Parietal lobe (tissue), 2 donors: ENCODE measurements at places on chromosomes 11 and 22. TPM values are rescaled to one million over a fixed set of nuclear protein-coding genes. Genes with fewer than 3 reads are reported as not detected.

The GLYAT gene
- total RNA-seq: not detected

The DMC1 gene
- 4.1 TPM for total RNA-seq

The KCNJ11 gene
- 12.2 TPM for total RNA-seq

The ACR gene
- total RNA-seq: not detected

The ATP6V1E1 gene
- total RNA-seq: 98.9 TPM

The HOATZ gene
- total RNA-seq: 1.3 TPM

The TMEM134 gene
- 19.7 TPM for total RNA-seq

The TSGA10IP gene
- total RNA-seq: not detected

The ESAM gene
- 4.4 TPM for total RNA-seq

The CYP2R1 gene
- 48.8 TPM for total RNA-seq

The OR51E2 gene
- not detected for total RNA-seq

The MMP3 gene
- not detected for total RNA-seq

The CHST1 gene
- total RNA-seq: 15.3 TPM

The APOBEC3H gene
- not detected for total RNA-seq

The ACRV1 gene
- total RNA-seq: 0.31 TPM

The F2 gene
- 0.63 TPM for total RNA-seq

The UCP3 gene
- 6.3 TPM for total RNA-seq

The COMMD9 gene
- total RNA-seq: 48.5 TPM

The WDR74 gene
- 45.7 TPM for total RNA-seq

The FAM76B gene
- 93.3 TPM for total RNA-seq

The MPZL3 gene
- 0.63 TPM for total RNA-seq

The FXYD6 gene
- total RNA-seq: 222 TPM

The FAM111B gene
- total RNA-seq: 7.2 TPM

The CHRM4 gene
- 3.1 TPM for total RNA-seq

The ELMOD1 gene
- total RNA-seq: 127 TPM

The ZNF215 gene
- 6.3 TPM for total RNA-seq
